Regular cardiac myocyte (primary cell): ENCODE measurements at places on chromosomes 3 and 15. TPM values are rescaled to one million over a fixed set of nuclear protein-coding genes. Genes with fewer than 3 reads are reported as not detected.

IMPG2 gene
- under 0.01 and 0.56 TPM in 2 replicates for total RNA-seq

GCNT3 gene
- total RNA-seq, result under 0.01 and 0.56 TPM in 2 replicates

ZNF280D gene
- total RNA-seq, result 18.8 and 32.4 TPM in 2 replicates

TGM4 gene
- not detected in 2 replicates for total RNA-seq

NR2E3 gene
- 0.38 TPM in 1 of 2 replicates, not detected in the other for total RNA-seq
